ENCODE measurements at places on chromosomes 12 and 14.
A peak's percentile ranks its signal among the peaks of the same experiment; 100 is the strongest.

DNA sequence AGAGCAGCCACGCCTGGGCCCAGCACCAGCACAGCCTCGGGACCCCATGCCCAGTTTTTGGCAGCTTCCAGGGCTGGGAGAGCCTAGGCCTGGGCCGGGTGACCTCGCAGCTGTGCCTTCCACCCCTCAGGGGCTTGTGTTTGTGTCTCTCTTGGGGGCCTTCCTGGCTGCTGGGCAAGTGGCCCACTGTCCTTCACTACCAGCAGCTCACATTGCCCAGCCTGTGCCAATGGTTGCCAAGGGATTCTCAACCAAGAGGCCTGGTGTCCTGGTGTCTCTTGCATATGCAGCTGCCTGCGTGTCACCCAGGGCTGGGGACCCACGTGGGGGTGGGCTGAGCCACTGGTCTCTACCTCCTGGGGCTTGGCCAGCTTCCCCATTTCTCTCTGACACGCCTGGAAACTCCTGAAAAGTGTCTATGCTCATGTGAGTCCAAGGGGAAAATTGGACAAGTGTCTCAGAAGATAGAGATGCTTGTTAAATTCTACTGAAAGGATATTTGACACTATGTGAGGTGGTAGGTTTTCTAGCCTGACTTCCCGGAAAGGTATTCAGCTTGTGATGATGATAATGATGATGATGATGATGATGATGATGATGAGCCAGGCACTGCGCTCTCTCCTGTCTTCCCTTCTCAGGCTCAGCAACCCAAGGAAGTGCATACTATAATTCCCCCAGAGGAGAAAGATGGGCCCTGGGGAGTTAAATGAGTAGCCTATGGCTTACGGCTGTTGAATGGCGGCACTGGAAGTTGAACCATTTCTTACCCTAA is 48.8 kb upstream of the ESRRB start:
- DNase-seq, result no peak

DNA sequence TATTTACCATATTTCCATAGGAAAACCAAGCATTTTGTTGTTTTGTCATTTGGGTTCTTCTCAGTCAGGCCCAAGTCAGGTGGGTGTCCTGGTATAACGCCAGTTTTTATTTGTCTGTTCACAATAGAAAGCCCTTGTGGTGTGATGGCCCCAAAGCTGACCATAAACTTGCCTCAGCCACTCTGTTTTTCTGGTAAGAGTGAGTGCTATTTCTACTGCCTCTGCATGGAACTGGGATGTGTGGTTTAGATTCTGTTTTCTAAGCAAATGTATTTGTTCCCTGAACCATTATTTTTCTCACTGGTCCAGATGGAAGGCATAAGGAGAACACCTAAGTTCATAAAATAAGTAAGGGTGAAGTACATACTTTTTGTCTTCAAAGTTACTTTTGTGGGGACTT is 1.8 kb upstream of the SSPN start:
- no peak for DNase-seq

- DNase-seq, result no peak
Observed at GRCh38 chr12:64813723-64814122, 10.7 kb upstream of the TBC1D30 start.

DNA sequence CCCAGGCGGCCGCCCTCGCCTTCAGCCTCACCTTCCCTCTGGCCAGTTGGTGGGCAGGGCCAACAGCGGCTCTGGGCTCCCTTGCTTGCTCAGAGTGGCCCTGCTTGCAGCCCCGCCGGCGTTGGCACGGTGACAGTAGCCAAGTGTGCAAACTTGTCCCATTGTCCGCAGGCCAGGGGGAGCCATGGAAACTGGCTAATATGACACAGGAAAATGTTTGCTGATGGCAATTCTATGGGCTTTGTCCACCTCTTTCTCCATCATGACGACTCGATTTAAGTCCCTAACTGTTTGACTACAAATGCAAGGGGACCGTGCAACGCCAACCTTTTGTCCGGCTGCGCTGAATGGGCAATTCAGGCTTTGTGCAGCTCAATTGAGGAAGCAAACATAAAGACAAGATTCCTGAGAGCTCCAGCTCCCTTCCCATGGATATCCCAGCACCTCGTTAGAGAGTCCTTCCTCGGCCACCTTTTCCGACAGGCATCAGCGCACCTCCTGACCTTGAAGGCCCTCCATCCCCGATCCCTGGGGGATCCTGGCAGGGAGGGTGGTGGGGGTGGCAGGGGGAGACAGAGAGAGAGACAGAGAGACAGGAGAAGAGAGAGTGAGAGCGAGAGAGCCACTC is 785 bp upstream of the FAM181A start:
- DNase-seq, result no peak

DNA sequence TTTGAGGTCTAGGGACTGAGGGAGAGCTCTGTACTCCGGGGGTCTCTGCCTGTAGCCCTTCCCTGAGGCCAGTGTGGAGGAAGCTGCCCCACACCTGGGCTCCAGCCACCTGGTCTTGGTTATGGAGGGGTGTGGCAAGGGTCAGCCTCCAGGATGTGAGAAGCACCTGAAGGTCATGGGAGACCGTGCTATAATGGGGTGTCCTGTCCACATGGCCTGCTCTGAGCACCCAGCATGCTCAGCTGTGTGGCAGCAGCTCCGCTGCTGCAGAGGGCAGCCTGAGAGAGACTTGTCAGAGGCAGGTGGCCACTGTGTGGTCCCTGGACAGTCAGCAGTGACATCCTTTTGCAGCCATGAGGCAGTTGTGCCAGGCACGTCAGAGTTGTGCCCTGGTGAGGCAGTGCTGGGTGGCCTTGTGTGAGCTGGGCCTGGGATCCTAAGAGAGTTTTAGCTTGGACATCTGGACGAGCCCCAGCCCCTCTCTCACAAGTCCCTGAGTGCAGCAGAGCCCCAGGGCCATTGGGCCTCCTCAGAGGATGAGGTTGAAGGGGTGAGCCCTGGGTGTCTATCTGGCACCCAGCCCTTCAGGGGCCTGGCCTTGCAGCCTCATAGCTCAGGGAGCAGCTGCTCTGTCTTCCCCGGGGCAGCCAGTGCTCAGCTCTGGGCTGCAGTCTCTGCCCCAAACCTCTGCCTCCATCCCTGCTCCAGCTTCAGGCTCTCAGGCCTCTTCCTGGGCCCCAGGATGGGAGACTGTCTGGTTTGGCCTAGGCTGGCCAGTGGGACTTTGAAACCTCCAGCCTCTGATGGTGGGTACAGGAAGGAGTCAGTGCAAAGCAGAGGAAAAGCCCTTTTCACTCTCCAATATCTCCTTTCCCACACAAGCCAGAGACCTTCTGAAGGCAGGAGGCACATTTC is 7.4 kb upstream of the ATG101 start:
- no peak for DNase-seq

GRCh38 chr14:34018564-34019244 is 67.8 kb upstream of the EGLN3 start:
- no peak for DNase-seq

- DNase-seq, result no peak
Observed at GRCh38 chr14:104280085-104280901, 141.9 kb downstream of the KIF26A start.

DNA sequence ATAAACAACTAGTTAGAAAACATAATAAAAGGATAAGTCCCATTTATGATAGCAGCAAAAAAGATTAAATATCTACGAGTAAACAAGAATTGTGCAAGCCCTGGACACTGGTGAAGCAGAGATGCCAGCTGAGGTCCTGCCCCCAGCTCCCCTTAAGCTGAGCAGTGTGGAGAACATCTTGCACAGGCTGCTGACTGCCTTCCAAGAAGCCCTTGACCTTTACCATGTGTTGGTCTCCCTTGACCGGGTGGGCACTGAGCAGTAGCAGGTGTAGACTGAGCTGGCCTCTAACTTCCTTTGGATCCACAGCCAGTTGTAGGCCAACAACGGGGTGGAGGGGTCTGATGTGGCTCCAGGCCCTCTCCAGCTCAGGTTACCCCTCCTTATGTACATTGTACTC is 47.7 kb upstream of the PAPLN start:
- DNase-seq, result no peak

DNA sequence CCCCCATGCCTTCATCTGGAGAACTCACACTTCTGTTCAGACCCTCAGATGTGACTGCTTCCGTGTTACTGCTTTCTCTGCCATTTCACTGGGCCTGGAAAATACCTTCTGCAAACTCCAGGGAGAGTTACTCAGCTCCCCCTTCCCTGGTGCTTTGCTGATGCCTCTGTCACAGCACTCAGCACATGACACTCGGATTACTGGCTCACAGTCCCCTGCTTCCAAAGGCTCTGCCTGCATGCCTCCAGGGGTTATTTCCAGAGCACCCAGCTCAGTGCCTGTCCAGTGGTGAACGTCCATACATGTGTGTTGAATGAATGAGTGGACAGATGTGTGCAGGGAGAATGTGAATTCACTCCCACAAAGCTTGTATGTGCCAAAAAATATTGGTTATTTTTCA is 237.2 kb upstream of the FKBP4 start:
- no peak for DNase-seq

DNA sequence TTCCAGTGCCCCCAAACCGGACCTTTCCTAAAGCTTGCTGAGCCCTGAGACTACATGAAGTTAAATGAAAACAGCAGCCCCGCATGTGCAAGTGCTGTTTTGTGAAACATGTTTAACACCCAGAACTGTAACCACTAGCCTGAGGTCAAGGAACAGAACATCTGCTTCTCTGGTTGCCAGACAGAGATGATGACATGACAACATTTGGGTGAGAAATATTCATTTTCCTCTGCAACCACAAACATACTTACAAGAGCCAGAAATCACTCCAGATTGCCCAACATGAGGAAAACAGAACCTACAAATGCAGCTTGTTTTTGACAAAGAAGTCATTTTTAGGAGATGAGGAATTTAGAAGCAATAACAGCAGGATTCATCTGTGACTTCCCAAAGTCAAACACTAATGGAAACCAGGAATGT is 110.4 kb downstream of the BCAT1 start:
- DNase-seq, result peak; percentile 97

DNA sequence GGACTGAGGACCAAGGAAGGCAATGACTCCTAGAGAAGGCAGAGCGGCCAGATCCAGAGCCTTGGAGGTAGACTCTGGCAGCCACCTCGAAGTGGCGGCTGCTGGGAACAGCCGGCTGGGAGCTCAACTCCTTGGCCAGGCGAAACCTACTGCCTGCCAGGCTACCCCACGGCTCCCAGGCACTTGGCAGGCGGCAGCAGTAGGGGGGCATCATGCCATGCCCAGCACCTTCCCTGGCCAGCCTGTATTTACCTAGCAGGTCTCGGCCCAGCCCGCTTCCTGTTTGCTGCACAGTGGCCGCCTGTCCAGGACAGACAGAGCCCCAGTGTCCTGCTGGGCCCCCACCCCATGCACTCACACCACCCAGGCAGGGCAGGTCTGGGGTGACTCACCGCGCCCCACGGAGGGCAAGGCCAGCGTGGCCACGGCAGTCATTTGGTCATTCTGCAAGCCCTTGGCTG is 10.2 kb downstream of the TRPV4 start:
- no peak for DNase-seq

GRCh38 chr12:69527506-69528272 is 57.5 kb downstream of the FRS2 start:
- DNase-seq, result no peak

DNA sequence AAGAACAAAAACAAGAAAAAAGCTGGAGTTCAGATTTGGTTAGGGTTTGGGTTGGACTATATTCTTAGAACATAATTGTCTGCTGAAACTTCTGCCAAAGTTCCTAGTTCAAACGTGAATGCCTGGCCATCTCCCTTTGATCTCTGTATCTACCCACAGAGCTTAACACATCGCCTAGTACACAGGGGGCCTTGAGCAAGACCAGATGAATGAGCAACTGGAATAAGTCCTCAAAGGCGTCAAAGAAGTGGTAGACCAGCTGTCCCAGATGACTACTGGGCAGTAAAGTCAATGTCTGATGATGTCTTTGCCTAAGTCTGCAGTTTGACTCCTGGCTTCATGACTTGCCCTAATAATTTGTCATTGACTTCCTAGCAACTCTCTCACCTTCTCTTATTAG is 13.9 kb upstream of the STAB2 start:
- DNase-seq, result no peak

GRCh38 chr12:73659802-73660201 is 877.8 kb upstream of the ATXN7L3B start:
- no peak for DNase-seq

DNA sequence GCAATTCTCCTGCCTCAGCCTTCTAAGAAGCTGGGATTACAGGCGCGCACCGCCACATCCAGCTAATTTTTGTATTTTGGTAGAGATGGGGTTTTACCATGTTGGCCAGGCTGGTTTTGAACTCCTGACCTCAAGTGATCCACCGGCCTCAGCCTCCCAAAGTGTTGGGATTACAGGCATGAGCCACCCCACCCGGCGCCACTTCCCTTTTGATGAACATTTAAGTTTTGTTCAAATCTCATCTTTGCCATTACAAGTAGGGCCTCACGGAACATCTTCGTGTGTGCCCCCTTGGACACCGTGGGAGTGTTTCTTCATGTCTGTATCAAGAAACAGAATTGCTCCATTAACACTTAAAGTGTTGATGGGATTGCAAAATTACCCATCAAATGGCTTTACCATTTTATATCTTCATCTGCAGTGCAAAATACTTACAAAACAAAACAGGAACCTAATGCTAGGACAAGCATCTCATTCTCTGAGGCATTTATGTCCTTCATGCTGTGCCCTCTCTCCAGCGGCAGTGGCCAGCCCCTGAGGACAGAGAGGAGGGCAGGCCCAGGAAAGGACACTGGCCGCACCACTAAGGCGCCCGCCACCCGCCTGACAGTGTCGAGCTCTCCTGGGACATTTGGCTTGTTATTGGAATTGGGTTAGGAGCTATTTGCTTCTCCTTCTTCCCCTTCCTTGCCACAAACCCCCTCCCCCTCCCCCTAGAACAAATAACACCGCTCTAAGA is 61.7 kb downstream of the RFX4 start:
- DNase-seq, result no peak

All from MV-4-11 (cell line).